ENCODE measurements at places on chromosomes 4 and X.
A peak's percentile ranks its signal among the peaks of the same experiment; 100 is the strongest.

DNA sequence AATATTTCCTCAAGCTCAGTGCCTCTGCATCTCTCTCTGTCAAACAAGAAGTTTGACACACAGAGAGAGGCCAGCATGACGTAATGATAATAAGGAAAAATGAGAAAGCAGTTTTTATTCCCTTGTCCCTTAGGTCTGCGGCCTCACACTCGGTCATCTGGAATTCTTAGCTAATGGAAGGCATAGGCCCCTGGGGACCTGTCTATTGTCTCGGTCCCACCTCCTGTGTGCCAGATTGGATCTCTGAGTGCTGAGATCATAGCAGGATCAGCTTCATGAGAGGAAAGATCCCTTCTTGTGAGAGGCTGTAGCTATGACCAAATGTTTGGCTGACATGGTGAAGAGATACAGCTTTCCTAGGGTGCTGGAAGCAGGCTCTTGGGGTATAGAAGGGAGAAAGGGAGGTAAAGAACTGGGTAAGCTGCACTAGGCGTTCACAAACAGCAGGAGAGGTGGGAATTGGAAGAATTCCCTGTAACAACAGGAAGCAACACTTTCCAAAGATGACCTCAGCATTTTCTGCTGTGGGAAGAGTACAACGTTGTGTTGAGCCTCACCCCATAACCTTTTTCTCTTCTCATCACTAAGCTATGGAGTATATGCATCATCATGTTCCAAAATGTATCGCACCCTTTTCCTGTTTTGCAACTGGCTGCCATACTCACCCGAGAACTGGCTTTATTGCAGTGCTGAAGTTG is 20.2 kb downstream of the TMEM31 start:
- DNase-seq, result peak; percentile 7

DNA sequence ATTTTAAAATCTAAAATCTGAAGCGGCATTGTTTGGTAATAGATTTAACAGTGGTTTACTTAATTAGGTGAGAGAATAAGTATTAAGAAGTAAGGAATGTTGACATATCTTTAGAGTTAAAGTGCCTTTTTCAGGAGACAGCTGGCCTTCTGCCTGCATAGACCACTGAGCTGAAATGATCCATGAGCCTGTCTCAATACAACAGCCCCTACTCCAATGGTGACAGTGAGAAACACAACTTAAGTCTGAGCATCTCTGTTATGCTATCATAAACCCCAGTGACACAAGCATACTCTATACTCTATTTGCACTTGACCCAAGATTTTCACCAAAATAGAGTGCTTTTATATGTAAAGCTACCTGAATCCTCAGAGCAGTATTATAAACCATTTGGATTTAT is 137.9 kb downstream of the GRIA2 start:
- DNase-seq, result no peak

- DNase-seq, result no peak
These were observed 1370.6 kb upstream of the AGA start for GRCh38 chr4:178812866-178813265.

GRCh38 chr4:156827519-156827918 is 144.1 kb downstream of the PDGFC start:
- DNase-seq, result no peak

GRCh38 chrX:840556-840955 is 210.0 kb downstream of the SHOX start:
- DNase-seq, result no peak

- DNase-seq, result no peak
These were observed 74.3 kb downstream of the CAMK2D start for GRCh38 chr4:113687067-113687718.

Measured in caudate nucleus (tissue), 63 donors.